ENCODE measurements at places on chromosomes 5 and 9.

GRCh38 chr5:54492178-54492577, 25.4 kb upstream of the SNX18 start:
- no peak for DNase-seq

- no peak for DNase-seq
These were observed 120.6 kb upstream of the ASTN2 start for GRCh38 chr9:117535434-117535833.

DNA sequence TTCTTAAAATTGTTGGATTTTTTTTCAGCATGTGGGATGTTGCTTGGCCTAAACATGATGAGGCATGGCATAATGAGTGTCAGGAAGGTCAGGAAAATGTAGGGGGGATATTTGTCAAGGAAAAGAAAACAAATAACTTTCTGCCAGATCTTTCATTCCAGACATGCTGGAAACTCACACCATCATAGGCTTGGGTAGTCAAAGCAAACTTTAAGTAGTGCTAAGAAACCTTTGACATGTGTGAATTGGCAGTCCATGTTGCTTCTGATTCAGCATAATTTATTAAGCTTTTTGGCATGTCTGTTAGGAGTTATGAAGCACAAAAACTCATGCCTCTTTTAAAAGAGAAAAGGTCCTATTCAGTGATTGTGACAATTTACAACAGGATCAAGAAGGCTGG, 61.3 kb upstream of the MTAP start:
- DNase-seq: no peak

DNA sequence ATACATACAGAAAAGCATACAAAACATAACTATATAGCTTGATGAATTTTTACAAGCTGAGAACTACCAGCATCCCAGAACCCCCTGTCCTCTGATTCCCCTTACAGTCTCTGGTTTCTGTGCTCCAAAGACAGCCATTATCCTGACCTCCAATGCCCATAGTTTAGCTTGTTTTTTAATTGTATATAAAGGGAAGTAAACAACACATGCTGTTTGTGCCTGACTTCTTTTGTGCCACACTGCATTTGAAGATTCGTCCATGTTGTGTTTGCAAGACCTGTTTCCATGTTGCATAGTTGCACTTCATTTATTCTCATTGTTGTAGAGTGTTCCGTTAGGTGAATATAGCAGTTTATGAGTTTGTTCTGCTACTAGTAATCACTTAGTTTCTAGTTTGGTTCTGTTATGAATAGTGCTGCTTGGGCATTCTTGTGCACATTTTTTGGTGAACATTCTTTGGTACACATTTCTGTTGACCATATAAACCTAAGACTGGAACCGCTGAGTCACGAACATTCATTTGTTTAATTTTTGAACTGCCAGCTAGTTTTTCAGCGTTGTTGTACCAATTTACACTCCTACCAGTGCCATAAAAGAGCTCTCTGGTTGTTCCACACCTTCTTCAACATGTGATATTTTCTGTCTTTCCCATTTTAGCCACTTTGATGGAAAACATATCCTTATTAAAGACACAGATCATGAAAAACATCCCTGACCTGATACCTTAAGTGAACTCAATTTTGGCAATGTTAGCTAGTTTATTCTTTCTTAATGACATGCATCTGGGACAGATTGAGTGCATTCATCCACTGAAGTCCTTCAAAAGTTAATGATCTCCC, 78.1 kb upstream of the ANXA1 start:
- DNase-seq: no peak

GRCh38 chr9:90137801-90138200, 504.8 kb downstream of the DIRAS2 start:
- no peak for DNase-seq

GRCh38 chr5:159021136-159021900, 78.4 kb downstream of the EBF1 start:
- DNase-seq: no peak

DNA sequence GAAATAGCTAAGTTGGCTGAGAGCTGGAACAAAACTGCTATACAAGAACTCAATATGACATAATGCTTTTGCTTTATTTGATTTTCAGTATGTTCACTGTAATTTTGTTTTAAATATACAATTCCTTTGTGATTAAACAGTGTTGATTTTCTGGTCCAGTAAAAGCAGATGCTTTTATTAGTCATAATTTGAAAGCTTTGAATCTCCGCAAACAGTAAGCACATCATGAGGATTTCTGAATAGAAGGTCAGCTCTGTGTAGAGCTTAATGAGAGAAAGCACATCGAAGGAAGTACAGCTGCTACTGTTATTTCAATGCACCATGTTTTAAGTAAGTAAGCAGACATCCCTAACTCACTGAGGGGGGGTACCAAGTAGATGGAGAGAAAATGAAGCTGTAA, 701.3 kb upstream of the ACO1 start:
- no peak for DNase-seq

- no peak for DNase-seq
These were observed 116.8 kb upstream of the PAM start for GRCh38 chr5:102638316-102638715.

DNA sequence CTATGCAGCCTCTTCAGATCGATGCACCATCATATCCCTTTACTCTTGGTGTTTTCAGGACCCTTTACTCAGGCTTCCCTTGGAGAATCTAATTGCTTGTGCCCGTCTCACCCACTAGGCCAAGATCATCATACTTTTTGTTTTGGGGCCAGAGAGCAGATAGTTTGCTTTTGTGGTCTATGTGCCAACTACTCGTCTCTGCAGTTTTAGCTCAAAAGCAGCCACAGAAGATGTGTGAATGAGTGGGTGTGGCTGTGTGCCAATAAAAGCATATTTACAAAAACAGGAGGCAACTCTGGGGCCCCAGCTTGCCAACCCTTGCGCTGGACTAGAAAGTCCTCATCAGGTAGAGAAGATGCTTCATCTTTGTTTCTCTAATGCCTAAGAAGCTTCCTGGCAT, 216.8 kb downstream of the SEMA5A start:
- no peak for DNase-seq

DNA sequence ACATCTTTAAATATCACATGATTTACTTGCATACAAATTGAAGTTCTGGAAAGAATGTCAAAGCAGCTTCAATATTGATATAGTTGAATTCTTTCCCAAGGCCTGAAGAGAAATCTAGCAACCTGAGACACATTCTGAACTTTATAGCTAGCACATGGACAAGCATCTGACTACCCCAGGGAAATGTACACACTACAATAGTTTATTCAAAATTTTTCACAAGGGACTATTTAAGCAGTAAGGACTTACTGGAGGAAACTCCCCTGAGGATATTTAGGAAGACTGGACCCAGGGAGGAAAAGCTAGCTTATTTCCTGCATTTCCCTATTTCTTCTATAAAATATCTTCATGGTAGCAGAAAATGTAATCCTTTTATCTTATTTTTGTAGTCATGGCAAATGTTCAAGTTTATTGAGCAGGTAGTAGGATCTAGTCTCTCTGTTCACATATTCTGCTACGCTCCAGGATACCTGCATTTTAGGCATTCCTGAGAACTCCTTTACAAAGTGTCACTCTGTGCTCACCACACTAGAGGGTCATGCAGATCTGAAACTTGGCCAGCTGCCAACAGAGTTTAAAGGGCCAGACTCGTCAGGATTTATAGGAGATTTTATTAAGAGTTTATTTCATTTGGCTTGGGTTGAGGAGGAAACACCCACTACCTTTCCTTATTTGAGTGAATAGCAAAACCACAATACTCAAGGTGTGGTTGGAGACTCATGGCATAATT, 348.4 kb upstream of the FTMT start:
- no peak for DNase-seq

GRCh38 chr5:180470361-180470760, 23.8 kb upstream of the CNOT6 start:
- DNase-seq: no peak

GRCh38 chr9:120701248-120701647, 13.0 kb downstream of the MEGF9 start:
- no peak for DNase-seq

GRCh38 chr5:78518365-78519197, 130.0 kb downstream of the LHFPL2 start:
- DNase-seq: no peak

DNA sequence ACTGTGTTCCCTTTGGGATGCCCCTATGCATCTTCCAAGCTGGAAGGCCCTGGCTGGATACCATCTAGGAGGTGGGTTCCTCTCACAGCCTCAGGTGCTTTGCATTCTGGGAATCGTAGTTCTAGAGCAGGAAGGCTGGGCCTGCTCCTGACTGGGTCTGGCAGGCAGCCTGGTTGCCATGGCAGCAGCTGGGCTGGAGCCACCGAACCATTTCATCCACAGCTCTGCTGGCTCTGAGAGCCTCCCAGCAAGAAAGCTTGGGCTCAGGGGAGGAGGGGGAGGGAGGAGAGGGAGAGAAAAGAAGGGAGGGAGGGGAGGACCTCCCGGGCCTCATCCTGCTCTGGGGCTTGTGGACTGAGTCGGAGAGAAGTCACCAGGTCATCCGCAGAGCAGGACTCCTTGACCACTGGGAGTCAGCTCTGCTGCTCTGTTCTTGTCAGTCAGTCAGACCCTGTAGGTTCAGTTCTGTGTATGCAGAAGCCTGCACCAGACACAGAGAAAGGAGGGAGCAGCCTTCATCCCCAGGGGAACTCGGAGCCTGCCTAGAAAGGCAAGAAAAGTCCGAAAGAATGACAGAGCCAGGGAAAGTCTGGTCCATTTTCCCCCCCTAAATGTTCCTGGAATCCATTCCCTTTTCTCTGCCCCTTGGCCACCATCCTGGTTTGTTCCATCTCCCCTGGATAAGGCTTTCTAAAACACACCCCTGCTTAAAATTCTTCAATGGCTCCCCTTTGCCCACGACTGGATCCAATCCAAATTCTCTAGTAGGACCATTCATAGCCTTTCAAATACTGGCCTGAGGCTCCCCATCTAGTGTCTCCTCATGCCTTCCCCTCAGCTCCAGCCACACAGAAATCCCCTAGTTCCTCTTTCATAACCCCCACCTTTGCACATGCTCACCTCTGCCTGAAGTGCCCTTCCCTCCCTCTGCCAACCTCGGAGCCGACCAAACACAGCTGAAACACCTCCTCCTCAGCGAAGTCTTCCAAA, 65.4 kb upstream of the ARAP3 start:
- DNase-seq: no peak

- DNase-seq: no peak
These were observed 358.3 kb downstream of the SEMA5A start for GRCh38 chr5:9187614-9188013.

DNA sequence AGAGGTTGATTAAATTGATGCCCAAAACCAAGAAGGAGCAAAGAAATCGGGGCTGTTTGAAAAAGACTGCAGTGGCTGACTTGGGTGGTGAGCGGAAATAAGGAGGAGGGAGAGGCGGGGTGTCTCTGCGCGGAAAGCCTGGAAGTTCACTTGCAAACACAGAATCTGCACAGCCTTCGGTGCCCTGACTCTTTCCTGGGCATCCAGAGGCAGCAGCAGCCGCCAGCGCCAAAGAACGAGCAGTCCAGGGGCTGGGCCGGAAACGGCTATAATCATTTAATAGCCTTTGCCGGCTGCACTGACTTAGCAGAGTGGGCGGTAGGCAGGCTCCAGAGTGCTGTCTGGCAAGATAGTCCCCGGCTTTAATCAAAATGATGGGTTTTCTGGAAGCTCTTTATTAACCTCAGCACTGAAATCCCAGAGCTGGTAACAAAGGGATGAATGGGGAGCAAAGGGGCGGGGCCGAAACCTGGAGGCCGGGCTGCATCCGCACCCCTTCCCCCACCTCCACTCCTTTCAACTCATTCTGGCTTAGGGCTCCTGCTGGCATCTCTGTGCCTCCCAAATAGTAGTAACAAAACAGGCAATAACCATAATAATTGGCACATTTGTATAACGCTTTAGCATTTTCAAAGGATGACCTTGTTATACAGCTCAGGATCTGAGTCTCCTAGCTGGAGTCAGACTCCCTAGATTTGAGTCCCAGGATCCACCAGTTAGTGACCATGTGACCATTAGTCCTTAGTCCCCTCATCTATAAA, 35.7 kb downstream of the PCDHAC2 start:
- DNase-seq: no peak

DNA sequence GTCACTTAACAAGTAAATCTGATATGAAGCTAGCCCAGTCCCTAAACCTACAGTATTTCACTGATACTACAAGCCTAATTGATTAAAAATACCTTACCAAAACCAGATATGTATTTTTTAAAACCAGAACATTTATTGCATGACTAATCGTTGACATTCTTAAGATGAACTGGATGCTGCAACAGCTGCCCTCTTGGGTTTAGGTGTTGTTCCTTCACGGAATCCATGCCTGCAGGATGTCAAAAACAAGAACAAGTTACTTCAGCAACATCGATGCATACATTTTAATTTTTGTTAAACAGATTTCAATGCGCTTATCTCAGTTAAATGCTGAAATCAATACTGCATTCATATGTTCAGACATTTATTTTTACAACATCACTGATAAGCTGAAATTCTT, 2.7 kb downstream of the RPL37 start:
- DNase-seq: no peak

GRCh38 chr5:76175821-76176403, 92.7 kb downstream of the SV2C start:
- no peak for DNase-seq
